ENCODE measurements at places on chromosomes 3 and 15.
A peak's percentile ranks its signal among the peaks of the same experiment; 100 is the strongest.

DNA sequence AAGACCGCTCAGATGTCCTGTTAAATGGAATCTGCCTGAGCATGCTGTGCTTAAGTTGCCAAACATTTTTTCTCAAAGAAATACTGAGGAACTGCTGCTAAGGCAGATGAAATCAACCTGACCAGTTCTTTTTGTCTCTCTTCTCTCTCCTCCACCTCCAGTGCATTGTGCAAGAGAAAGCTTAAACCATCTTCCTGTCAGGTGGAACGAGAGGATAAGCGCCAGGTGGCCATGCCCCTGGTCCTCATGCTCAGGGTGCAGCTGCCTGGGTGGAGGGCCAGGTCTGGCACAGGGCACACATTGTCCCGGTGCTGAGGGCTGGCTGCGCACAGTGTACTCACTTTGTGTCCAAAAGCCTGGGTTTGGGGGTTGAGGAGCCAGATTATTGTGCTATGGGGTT is 176.2 kb upstream of the TP63 start:
- no peak for DNase-seq

- no peak for DNase-seq
These were observed 38.9 kb upstream of the PIAS1 start for GRCh38 chr15:68015244-68015643.

DNA sequence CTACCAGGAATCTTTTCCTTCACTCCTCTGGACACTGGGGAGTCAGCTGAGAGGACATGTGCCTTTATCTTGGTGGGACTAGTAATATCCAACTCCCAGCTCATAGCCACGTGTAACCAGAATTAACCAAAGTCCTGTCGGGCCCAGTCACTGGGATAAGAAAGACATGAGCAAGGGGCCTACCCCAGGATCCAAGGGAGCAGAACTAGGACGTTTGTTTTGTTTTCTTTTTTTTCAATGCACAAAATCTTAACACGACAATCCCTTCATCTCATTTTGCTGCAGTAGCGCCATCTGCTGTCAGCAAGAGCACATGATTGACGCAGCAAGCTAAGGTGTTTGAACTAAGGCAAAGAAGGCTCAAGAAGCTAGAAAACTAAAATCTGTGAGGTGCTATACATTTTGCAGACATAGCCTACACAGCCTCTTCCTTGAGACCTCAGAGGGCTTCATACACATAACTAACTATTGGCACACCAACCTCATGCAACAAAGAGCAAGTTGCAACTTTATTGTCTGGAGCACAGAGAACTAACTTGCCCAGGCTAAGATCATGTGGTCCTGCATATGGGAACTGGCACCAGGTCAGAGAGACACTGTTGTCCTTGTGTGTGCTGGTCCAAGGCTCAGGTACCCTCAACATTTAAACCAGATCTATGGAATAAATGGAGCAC is 43.6 kb downstream of the RLBP1 start:
- DNase-seq, result peak; percentile 66

DNA sequence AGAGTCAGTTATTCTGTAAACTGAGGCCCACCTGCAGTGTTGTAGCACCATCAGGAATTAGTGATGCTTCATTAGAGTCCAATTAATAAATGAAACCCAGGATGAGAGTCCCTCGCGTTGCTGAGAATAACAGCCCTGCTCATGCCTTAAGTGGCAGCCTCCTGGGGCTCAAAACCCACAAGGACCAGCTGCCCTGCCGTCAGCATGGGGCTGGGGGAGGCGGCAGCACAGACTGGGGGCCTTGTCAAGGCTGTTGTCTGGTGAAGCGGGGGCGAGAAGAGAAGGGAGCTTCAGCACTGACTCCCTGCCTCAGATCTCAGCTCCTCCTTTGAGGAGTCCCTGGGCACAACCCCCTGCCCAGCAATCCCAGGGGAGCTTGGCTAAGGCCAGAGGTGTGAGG is 21.0 kb downstream of the CCDC33 start:
- DNase-seq, result no peak

DNA sequence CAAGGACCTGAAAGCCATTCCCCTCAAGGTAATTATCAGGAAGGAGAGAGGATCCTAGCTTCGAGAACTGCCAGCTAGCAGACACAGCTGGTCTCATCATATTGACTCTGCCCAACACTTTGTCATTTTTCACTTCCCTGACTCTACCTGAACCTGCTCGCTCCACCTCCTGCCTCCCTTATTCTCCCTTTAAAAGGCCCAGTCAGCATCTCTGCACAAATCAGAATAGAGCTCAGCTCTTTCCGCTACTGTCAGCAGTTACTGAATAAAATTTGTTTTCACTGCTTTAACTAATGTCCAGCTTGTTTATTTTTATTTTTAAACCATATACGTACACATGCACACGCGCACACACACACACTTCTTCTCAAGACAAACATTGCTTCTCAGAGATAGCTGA is 57.2 kb upstream of the MCF2L2 start:
- DNase-seq, result no peak

DNA sequence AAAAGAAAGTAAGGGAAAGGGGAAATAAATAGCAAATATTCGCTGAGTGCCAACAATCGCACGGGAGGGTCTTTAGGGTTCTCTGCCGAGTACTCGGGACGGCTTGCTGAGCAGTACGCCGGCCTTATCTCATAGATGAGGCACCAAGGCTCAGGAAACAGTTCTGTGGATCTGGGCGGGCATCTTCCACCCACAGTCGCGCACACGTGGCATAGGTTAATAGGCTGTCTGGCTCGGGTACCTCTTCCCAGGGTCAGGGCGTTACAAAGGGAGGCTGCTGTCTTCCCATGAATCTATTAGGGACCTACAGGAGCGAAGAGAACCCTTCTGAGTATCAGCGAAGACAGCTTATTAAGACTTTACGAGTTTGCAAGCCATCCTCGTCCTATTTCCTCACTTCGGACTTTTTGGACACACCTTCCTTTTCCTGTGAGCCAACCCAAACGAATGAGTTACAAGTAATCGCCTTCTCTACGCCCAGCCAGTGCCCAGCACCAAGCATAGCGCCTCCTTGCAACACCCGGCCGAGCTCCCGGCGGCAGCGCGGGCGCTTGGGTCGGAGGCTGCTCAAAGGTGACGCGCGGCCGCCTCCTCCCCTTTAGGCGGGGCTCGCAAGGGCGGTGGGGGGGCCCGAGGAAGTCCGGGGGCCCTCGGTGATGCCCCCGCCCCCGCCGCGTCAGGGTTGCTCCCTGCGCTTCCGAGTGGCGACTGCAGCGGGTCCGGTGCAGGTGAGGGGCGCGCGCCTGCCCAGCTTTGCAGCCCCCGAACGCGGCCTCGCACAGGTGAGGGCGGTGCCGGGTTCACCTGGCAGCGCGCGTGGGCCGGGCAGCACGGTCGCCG is at the start of gene MCTP2:
Gene MCTP2, plus strand, starts transcription at position 679 of the 840 bp plus-strand sequence. CDS start 66,705 bp downstream, outside the sequence.
- peak; percentile 79 for DNase-seq

GRCh38 chr3:53147151-53147902 is 13.7 kb upstream of the PRKCD start:
- DNase-seq, result no peak

DNA sequence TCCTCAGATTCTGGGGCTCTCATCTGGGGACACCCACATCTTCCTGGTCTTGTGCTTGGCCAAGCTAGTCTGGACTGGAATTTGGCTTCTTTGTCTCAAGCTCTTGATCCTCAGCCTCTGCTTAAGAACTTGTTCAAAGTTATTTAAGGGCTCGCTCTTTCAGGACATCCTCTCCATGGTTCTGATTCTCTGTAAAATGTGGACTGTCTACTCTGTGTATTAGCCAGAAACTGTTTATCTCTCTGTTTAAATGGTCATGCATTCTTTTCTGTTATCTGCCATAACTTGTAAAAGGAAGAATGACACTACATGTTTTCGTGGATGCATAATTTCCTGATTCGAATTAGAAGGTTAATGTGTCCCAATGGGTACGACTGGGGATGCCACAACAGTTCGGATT is 79.4 kb downstream of the COL6A5 start:
- no peak for DNase-seq

GRCh38 chr3:2944628-2945027 is 165.5 kb downstream of the IL5RA start:
- DNase-seq, result no peak

- DNase-seq, result no peak
These were observed 390.4 kb downstream of the ZBTB20 start for GRCh38 chr3:114756506-114757279.

DNA sequence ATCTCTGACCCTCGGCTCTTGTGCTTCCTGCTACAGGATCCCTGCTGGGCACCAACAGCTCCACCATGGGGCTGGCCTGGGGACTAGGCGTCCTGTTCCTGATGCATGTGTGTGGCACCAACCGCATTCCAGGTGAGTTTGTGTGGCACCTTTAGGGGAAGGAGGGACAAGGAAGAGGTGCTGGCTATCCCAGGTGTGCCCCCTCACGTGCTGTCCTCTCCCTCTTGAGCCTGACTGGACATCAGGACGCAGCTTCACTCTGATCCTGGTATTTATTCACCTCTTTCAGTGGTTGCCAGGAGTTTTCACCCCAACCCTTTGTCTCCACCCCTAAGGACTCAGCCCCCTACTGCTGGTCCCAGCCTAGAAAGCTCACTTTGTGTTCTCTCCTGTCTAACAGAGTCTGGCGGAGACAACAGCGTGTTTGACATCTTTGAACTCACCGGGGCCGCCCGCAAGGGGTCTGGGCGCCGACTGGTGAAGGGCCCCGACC is 960 bp downstream of the THBS1 start:
- DNase-seq, result no peak

DNA sequence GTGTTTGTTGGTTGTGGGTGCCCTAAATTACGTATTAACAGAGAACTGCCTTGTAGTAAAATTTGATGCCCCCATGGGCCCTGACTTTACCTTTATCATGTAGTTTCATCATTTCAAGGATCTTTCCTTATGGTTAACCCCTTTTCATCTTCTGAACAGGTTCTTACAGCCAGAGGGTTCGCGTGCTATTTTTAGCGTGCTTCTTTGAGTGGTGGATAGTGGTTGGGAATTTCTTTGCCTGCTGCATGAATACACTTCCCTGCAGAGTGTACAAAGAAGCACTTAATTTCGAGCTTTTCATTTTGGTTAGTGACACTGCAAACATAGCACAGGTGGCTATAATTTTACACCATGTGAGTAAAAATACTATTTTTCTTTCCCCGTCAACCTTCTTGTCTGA is 231.8 kb downstream of the ROBO2 start:
- DNase-seq, result no peak

GRCh38 chr3:197540961-197541377 is 14.8 kb downstream of the BDH1 start:
- no peak for DNase-seq

DNA sequence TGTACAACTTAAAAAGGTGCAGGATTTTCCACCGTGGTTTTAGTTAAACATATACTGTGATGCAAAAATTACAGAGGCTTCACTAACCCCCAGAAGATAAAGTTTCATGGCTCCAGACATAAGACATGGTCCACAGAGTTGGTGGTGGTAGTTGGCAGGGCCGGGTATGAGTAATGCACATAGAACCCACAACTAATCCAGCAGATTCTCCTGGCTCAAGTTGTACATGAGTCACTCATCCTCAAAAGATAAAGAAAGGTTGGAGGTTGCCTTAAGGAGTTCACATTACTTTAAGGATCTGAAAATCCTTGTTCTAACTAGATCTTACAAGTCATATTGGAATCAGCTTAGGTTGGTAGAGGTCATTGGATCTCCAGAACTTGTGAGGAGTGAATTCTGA is 98.3 kb upstream of the ZBTB20 start:
- DNase-seq, result no peak

- DNase-seq, result no peak
These were observed 87.0 kb upstream of the STT3B start for GRCh38 chr3:31445701-31446100.

DNA sequence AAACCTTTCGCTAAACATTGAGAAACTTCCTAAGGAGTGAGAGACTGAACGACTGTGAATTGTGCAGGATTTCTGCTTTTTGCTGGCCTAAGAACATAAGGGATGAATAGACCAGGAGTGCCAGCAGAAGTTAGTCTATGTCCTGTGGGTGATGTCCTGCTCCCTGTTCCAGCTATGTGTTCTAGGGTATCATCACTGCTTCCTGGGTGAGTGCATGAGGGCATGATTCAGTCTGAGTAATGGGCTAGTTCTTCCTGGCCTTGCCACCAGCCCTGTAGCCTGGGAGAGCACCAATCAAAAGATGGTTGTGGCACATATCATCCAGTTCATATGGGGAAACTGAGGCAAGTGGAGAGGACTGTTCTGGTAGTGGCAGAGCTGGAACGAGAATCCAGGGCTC is 153.9 kb upstream of the TPM1 start:
- no peak for DNase-seq

DNA sequence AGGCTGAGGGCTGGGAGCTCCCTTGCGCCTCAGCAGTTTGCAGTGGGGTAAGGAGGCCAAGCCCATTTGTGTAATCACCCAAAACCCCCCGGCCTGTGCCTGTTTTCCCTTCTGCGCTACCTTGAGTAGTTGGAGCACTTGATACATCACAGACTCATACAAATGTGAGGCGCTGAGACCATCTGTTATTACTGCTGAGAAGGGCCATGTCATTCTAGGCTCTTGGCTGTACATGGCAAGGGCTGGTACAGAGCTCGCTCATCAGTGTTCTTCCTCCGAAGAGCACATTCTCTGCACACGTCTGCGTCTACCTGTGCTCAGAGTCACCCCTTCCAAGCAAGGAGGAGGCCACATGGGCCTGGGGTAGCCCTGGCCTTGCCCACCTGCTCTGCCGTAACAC is 9.3 kb downstream of the PLA2G4B start:
- DNase-seq, result no peak

DNA sequence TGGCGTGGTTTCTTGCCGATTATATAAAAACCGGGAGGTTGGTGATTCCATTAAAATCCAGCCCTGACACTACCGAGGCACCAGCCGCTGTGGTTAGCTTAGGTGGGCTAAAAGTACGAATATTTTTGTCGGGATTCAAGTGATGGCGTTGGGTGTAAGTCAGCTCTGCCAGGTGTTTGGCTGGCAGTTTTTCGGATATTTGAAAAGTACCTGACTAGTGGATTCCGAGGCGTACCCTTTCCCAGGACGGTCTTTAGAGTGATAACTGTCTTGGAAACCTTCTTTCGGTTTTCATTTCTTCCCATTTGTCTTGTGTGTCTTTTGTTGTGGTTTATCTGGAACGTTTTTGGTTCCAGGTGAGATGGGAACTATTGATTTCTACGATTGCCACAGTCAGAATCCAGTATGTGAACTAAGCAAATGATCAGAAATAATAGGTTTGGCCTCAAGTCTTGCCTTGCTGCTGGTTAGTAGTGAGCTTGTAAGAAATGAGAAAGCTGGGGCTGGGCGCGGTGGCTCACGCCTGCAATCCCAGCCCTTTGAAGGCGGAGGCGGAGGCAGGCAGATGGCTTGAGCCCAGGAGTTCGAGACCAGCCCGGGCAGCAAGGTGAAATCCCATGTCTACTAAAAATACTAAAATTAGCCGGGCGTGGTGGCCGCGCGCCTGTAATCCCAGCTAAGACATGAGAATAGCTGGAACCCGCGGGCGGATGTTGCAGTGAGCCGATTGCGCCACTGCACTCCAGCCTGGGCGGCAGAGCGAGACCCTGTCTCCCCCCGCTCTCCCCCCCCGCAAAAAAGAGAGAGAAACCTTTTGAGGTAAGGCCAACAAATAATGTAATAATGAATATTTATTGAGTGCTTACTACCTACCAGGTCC is 1.4 kb downstream of the FYTTD1 start:
- peak; percentile 68 for DNase-seq

DNA sequence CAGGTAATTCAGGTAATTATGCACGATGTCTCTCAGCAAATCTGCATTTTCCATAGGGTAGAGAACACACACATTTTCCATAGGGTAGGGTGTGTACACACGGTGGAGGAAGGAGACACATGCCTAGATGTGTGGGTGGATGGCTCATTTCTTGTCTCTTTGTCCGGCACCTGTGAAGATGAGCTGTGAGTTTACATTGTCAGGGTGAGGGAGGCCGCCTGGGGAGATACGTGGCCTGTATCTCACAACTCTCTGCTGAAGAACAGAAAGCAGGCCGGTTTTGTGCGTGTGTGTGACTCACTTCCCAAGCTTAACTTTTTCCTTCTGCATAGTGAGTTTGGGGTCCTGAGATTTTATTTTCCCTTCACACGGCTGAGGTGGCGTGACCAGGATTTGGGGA is 60.3 kb downstream of the SLC6A6 start:
- DNase-seq, result peak; percentile 36

All from activated CD4-positive, alpha-beta T cell treated with anti-CD3 and anti-CD28 coated beads, Interleukin-2, amount 50 U/mL, for 48 hours (primary cell).